ENCODE measurements at places on chromosomes 12 and 14.
A peak's percentile ranks its signal among the peaks of the same experiment; 100 is the strongest.

DNA sequence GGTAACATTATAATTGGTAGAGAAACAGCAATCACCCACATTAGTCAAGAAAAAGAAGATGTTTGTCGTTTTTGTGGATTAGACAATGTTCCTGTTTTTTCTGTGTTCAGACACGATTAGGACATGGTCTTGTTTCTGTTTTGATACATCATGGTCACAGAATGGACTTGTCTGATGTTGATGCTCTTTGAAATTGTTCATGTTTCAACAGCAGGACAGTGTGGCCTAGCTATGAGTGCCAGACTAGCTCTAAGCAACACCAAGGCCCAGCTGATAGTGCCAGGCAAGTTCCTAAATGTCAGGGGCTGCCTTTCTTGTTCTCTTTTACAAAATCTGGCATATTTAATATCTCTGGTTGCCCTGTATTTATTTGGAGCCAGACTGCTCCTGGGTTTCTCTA is 40.9 kb upstream of the TOMM20L start:
- peak; percentile 9 for DNase-seq

GRCh38 chr12:108177131-108177530 is 48.0 kb downstream of the WSCD2 start:
- no peak for DNase-seq

- no peak for DNase-seq
Observed at GRCh38 chr12:41174602-41175001, 13.5 kb upstream of the PDZRN4 start.

DNA sequence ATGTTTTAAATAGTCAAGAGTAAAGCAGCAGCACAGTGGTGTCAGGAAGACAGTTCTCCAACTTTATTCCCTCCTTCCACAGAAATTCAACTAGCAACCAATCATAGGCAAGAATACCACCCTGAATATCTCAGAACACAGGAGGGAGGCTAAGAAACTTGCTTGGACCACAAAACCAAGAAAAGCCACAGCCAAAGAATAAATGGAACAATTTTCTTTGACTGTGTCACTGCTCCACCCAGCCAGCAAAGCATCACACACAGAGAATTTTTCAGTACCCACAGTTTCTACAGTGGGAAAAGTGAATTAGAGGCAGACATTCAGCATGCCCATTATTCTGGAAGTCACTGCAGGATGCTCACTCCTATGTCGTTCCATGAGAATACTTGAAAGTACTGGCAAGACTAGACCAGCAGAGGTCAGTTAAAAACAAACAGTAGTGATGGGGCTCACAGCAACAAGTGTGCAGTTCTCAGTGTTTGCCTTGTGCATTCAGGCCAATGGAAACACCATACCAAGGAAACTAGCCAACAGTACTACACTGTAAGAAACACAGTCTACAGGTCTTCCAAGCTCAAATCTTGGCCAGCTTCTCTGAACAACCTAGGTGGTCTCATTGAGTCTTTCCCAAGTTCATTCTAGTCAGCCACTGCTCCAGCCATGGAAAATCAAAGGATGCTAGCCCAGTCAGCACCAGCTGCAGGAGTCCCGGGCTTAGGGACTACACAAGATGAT is 56.8 kb upstream of the FOXG1 start:
- DNase-seq = no peak

DNA sequence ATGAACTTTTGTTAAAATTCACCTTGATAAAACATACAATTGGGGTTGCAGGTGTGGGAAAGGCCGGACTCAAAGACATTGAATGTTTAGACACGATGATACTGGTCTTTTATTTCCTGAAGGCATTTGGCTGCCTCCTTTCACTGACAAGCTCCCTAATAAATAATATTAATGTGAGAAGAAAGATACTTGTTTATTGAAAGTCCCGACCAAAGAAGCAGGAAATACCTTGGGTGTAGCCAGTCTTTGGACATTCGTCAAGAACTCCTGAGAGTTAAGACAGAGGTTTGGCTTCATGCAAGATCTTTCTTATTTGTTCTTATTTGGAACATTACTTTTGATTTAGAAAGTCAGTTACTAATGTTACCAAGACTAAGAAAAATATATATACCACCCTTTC is 1133.8 kb upstream of the SEL1L start:
- no peak for DNase-seq

DNA sequence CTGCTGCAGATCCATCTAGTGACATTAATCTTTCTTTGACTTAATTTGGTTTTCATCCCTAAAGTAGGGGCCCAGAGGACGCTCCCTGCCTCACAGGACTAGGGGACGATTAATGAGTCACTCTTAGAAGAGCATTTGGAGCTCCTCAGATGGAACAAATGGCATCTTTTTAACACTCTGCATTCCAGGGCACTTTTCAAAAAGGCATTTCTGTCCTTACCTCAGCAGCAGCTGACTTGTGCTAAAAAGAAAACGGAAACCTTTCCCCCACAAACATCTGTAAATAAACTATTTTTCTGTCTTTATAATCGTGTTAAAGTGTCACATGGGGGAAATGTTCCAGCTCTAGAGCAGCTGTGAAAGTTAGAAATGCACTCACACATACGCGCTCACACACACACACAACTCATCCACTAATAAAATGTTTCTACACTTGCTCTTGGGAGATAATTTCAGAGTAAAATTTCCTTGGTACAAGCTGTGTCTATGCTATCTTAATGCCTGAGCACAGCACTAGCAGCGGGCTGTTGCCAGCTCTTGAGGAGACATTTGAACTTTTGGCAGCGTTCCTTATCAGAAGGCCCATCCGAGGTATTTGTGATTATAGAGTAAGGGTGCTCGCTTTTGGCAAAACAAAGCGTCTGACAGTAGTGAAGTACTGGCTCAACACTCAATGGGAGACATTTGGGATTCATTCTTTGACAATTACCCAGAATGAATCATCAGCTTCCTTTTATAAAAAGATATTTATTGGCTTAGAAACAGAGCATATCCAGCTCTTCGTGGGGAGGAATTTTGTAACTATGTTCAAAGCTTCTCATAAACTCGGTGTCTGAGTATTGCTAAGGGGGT is 141.3 kb downstream of the PLXNC1 start:
- DNase-seq = peak; percentile 73
